Posterior vena cava (tissue), 2 donors: ENCODE measurements at places on chromosomes 7 and 10.

DNA sequence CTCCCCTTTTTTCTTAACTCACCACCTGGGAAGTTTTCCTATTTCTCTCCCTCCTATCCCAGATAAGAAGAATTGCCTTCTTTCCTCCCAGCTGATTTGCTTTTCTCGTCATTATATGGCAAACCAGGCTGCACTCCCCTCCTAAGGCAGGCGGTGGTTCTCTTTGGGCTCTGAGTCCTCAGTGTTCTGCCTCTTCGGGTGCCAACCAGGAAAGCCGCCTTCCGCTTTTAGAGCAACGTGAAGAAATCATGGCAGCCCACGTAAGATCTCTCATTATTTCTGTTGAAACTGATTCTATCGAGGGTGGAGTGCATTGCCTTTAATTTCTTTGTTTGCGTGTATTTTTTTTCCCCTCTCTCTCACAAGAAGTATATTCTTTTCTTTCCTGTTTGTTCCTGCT, 141.9 kb downstream of the CUX1 start:
- DNase-seq: no peak

DNA sequence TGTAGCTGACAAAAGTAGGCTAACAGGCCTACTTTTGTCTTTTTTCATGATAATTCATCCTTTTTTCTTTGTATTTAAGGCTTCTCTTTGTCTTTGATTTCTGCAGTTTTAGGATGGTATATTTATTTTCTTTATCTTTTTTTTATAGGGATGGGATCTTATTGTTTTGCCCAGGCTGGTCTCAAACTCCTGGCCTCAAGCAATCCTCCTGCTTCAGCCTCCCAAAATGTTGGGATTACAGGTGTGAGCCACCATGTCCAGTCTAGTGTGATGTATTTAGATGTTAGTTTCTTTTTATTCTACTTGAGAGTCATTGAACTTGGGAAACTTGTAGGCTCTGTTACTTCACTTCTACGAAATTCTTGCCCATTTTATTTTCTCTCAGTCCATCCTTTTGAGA, 35.4 kb downstream of the TRIM24 start:
- DNase-seq: no peak

GRCh38 chr10:49606981-49607535, 3.1 kb upstream of the SLC18A3 start:
- peak; percentile 90 for DNase-seq

GRCh38 chr7:137957887-137958286, 44.0 kb downstream of the CREB3L2 start:
- peak; percentile 84 for DNase-seq
